Activated naive CD8-positive, alpha-beta T cell treated with anti-CD3 and anti-CD28 coated beads for 36 hours (primary cell): ENCODE measurements at places on chromosomes 6 and 20.

DNA sequence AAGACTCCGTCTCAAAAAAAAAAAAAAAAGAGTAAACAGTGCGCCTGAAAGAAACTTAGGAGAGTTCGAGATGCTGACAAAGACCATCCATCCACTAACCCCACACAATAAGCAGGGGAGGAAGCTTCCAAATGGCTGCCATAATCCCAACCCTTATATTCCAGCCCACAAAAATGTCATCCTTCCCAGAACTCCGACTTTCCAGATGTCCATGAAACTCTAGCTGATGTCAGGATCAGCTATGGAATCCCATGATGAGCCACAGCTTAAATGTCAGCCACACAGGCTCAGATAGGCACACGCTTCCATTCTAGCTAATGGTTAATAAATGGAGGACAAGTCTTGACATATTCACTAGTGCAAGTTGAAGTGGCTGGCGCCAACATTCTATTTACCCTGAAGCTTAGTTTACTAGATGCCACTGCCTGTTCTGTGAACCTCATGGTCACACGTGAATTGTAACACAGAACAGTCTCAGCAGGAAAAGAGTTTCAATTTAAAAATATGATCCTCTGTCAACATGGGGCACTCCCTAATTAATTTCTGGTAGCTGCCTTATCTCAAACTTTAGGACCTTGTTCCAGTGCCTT, 75.5 kb downstream of the FOXF2 start:
- H3K36me3 ChIP-seq, result no peaks in the 10 kb centered on the region
- H3K4me1 ChIP-seq, result peaks cover 2% of the 10 kb centered on the region
- H3K27me3 ChIP-seq, result peaks cover 22% of the 10 kb centered on the region
- H3K27ac ChIP-seq, result no peak overlapping the region
- no peak for DNase-seq
- no peak overlapping the region for H3K4me3 ChIP-seq

DNA sequence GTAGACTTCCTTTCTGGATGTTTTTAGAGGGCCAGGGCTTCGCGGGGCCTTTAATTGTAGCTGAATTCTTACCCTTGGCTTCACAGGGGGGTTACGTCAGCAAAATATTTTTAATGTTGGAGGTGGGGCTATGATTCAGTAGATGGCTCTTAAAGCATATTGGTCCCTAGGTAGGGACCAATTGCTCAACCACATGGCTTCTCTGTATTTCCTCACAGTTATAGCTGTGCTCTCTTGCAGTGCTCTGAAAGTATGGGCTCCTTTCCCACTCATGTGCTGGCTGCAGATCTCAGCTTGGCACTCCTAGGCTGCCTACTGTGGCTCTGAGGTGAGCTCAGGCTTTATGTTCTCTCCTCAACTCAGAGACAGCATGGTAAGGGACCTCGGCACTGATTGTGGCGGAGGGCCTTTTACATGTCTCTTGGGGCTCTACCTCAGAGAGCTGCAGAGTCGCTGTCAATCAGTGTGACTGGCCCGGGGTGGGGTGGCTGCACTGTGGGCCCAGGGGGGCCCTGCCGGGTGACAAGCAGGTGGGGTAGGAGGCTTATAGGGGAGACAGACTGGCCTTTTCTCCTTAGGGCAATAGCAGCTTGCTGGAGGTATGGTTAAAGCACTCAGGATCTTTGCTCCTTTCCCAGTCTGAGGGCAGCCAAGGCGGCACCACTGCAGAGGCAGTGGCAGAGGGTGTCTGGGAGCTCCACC, 318.0 kb downstream of the DOK5 start:
- H3K4me1 ChIP-seq, result no peaks in the 10 kb centered on the region
- no peak overlapping the region for H3K4me3 ChIP-seq
- no peak for DNase-seq

GRCh38 chr6:35360349-35361138, 18.2 kb downstream of the PPARD start:
- peaks cover 38% of the 10 kb centered on the region for H3K4me1 ChIP-seq
- H3K27ac ChIP-seq, result peak overlapping the region; percentile 18
- H3K27me3 ChIP-seq, result no peaks in the 10 kb centered on the region
- H3K4me3 ChIP-seq, result no peak overlapping the region
- peaks cover 14% of the 10 kb centered on the region for H3K36me3 ChIP-seq

DNA sequence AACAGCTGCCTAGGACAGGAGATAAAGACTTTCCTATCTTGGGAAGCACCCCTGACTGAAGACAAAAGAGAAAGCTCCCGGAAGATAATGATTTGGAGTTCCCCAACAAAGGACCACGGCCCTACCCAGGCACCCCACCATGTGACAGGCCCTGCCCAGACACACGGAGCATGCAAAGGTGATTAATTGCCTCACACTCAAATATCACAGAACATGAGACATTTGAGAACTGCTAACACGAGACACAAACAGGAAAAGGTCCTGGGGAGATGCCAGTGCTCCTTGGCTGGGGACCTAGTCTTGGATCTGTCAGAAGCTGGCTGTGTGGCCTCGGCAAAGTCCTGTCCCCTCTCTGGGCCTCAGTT, 82.5 kb upstream of the PTPN1 start:
- no peak for DNase-seq
- H3K4me3 ChIP-seq, result no peak overlapping the region
- peaks cover 12% of the 10 kb centered on the region for H3K27me3 ChIP-seq
- H3K36me3 ChIP-seq, result no peaks in the 10 kb centered on the region
- no peaks in the 10 kb centered on the region for H3K4me1 ChIP-seq
- H3K27ac ChIP-seq, result no peak overlapping the region

GRCh38 chr20:22762576-22763256, 178.3 kb upstream of the FOXA2 start:
- H3K4me3 ChIP-seq, result no peak overlapping the region
- H3K36me3 ChIP-seq, result no peaks in the 10 kb centered on the region
- no peak for DNase-seq

GRCh38 chr6:8225113-8225512, 122.8 kb upstream of the EEF1E1 start:
- H3K36me3 ChIP-seq, result no peaks in the 10 kb centered on the region
- no peak for DNase-seq
- H3K4me3 ChIP-seq, result no peak overlapping the region
- H3K4me1 ChIP-seq, result no peaks in the 10 kb centered on the region
- H3K27ac ChIP-seq, result no peak overlapping the region
- H3K27me3 ChIP-seq, result no peaks in the 10 kb centered on the region

- H3K4me1 ChIP-seq, result peaks cover 73% of the 10 kb centered on the region
- H3K27me3 ChIP-seq, result no peaks in the 10 kb centered on the region
- peak; percentile 34 for DNase-seq
- no peak overlapping the region for H3K4me3 ChIP-seq
- peak overlapping the region; percentile 28 for H3K27ac ChIP-seq
Measured at GRCh38 chr6:111721753-111722154, 116.1 kb upstream of the TRAF3IP2 start.

GRCh38 chr6:136334853-136335252, 45.2 kb upstream of the BCLAF1 start:
- no peak overlapping the region for H3K4me3 ChIP-seq
- no peak overlapping the region for H3K27ac ChIP-seq
- peak; percentile 11 for DNase-seq
- no peaks in the 10 kb centered on the region for H3K36me3 ChIP-seq
- no peaks in the 10 kb centered on the region for H3K4me1 ChIP-seq

- H3K4me1 ChIP-seq, result peaks cover 15% of the 10 kb centered on the region
- no peak overlapping the region for H3K27ac ChIP-seq
- H3K27me3 ChIP-seq, result no peaks in the 10 kb centered on the region
- no peak for DNase-seq
- H3K36me3 ChIP-seq, result peaks cover 5% of the 10 kb centered on the region
- no peak overlapping the region for H3K4me3 ChIP-seq
Measured at GRCh38 chr6:107323133-107323785, 136.1 kb downstream of the PDSS2 start.

- H3K36me3 ChIP-seq, result no peaks in the 10 kb centered on the region
- peaks cover 3% of the 10 kb centered on the region for H3K4me1 ChIP-seq
- no peak overlapping the region for H3K27ac ChIP-seq
- H3K27me3 ChIP-seq, result no peaks in the 10 kb centered on the region
- DNase-seq, result no peak
Measured at GRCh38 chr20:20440481-20440880, 72.6 kb downstream of the INSM1 start.

- H3K4me3 ChIP-seq, result no peak overlapping the region
- no peak overlapping the region for H3K27ac ChIP-seq
- H3K27me3 ChIP-seq, result no peaks in the 10 kb centered on the region
- H3K4me1 ChIP-seq, result no peaks in the 10 kb centered on the region
- H3K36me3 ChIP-seq, result no peaks in the 10 kb centered on the region
Measured at GRCh38 chr6:68238097-68238601, 396.9 kb upstream of the ADGRB3 start.

- no peaks in the 10 kb centered on the region for H3K4me1 ChIP-seq
- peaks cover 54% of the 10 kb centered on the region for H3K27me3 ChIP-seq
- no peak overlapping the region for H3K27ac ChIP-seq
- no peaks in the 10 kb centered on the region for H3K36me3 ChIP-seq
- no peak overlapping the region for H3K4me3 ChIP-seq
- no peak for DNase-seq
Measured at GRCh38 chr20:57291003-57291402, 24.6 kb upstream of the BMP7 start.

DNA sequence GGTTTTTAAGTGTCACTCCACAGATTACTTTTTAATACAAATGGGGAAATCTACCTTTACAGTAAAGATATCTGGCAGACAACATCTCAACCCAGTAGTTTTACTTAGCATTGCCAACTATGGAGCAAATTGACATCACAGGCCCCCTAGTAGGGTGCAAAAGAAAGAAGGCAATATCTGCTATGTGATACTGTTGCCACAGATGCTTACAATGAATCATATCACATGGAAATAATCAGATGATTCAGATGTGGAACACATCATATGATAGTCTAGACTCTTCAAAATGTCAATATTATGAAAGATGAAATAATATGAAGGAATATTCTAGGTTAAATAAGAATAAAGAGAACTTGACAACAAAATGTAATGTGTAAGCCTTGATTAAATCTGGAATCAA, 322.5 kb downstream of the BMP2 start:
- DNase-seq, result no peak
- H3K36me3 ChIP-seq, result no peaks in the 10 kb centered on the region
- H3K27me3 ChIP-seq, result no peaks in the 10 kb centered on the region

DNA sequence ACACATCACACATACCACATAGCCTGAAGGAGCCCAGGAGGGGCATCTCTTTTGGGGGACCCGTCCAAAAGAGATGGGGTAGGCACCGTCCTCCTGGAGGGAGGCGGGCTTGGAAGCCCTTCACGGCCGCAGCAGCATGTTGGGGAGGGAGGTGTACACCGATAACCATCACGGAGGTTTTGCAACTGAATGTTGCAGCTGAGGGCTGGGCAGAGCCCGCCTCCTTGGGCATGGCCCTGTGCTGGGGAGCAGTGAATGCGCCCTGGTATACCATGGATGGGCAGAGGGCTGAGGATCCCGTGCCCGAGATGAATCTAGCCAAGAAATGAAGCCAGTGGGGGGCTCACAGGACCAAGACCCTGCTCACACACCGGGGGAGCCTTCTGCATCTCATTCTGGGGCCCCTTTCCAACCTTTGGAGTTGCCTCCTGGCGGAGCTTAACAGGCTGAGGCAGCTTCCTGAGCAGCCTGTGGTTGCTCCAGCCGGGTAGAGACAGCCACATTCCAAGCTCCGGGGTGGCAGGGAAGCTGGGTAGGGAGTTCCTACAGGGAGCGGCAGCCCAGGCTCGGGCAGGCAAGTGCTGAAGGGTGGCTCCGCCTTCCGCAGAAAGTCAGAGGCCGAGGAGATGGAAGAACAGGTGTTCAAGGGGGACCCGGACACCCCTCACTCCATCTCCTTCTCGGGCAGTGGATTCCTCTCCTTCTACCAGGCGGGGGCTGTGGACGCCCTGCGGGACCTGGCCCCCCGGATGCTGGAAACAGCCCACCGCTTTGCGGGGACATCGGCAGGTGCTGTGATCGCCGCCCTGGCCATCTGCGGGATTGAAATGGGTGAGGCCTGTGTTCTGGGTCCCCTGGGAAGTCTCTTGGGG, at the start of gene PNPLA1:
PNPLA1 (plus strand) TSS at position 227 of the 872 bp plus-strand sequence; CDS start at position 627, 400 bp downstream.
- no peak within 1 kb of the TSS for H3K4me3 ChIP-seq
- no peaks in the 10 kb centered on the region for H3K4me1 ChIP-seq
- H3K27me3 ChIP-seq, result peaks cover 4% of the 10 kb centered on the region
- H3K27ac ChIP-seq, result no peak within 1 kb of the TSS
- H3K36me3 ChIP-seq, result peaks cover 1% of the 10 kb centered on the region

GRCh38 chr6:110566346-110567125, 90.1 kb upstream of the SLC22A16 start:
- no peak overlapping the region for H3K4me3 ChIP-seq
- H3K4me1 ChIP-seq, result peaks cover 4% of the 10 kb centered on the region
- H3K36me3 ChIP-seq, result no peaks in the 10 kb centered on the region
- DNase-seq, result no peak

- no peak overlapping the region for H3K4me3 ChIP-seq
- peaks cover 1% of the 10 kb centered on the region for H3K27me3 ChIP-seq
- no peak overlapping the region for H3K27ac ChIP-seq
- no peaks in the 10 kb centered on the region for H3K4me1 ChIP-seq
- DNase-seq, result no peak
Measured at GRCh38 chr6:4666886-4667513, 109.2 kb upstream of the CDYL start.

DNA sequence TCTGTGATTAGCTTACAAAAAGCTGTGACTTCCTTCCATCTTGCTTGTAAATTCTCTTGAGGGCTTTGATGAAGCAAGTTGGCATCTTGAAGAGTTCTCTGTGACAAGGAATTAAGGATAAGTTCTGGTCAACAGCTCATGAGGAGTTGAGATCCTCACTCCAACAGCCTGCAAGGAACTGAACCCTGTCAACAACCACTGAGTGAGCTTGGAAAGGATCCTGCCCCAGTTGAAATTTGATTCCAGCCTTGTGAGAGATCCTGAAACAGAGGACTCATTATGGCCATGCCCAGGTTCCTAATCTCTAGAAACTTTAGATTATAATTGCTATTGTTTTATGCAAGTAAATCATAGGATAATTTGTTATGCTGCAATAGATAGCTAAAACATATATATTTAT, 133.7 kb downstream of the PTCHD4 start:
- no peak for DNase-seq
- H3K4me3 ChIP-seq, result no peak overlapping the region
- no peaks in the 10 kb centered on the region for H3K36me3 ChIP-seq

GRCh38 chr6:134199848-134200606, 117.9 kb downstream of the SGK1 start:
- H3K36me3 ChIP-seq, result peaks cover 4% of the 10 kb centered on the region
- no peak overlapping the region for H3K27ac ChIP-seq
- no peak overlapping the region for H3K4me3 ChIP-seq
- no peaks in the 10 kb centered on the region for H3K27me3 ChIP-seq

DNA sequence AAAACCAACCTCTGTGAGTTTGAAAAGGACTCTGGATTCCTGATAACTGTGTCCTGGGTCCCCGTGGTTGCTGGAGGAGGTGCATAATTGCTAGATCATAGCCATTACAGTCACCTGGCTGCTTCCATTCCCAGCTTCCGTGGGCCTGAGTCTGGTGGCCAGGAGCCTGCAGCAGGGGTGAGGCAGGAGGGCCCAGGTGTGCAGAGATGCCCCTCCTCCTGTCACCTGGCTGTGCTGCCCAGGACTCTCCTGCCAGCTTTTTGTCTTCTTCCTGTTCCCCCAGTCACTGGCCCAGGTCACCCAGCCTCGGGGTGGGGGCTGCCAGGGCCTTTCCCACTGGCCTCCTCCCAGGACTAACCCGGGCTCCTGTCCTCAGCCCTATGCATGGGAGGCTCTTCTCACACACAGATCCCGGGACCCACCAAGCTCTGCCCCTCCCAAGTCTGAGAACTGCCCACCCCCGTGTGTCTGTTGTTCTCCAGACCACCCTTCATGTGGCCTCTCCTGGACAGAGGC, 30.0 kb downstream of the RAET1L start:
- DNase-seq, result no peak
- peaks cover 87% of the 10 kb centered on the region for H3K27me3 ChIP-seq
- no peak overlapping the region for H3K4me3 ChIP-seq
- no peak overlapping the region for H3K27ac ChIP-seq
- peaks cover 17% of the 10 kb centered on the region for H3K4me1 ChIP-seq
